Spinal cord (tissue), 10 donors: ENCODE measurements at places on chromosomes 6 and 20. TPM values are rescaled to one million over a fixed set of nuclear protein-coding genes. Genes with fewer than 3 reads are reported as not detected.

IPCEF1 gene
- 9.4 TPM for total RNA-seq

TRIM10 gene
- total RNA-seq, result 0.94 TPM

ETV7 gene
- 0.40 TPM for total RNA-seq

LRP11 gene
- total RNA-seq, result 18.0 TPM

MED20 gene
- 23.3 TPM for total RNA-seq

CUL9 gene
- 20.8 TPM for total RNA-seq

CTAGE9 gene
- not detected for total RNA-seq

SLC35D3 gene
- 0.99 TPM for total RNA-seq

GFOD1 gene
- 9.4 TPM for total RNA-seq

GRCh38 chr6:9621276-9621675, 793.6 kb downstream of the TFAP2A start:
- H3K27me3 ChIP-seq, result no peaks in the 10 kb centered on the region
- H3K4me1 ChIP-seq, result no peaks in the 10 kb centered on the region
- H3K36me3 ChIP-seq, result no peaks in the 10 kb centered on the region
- H3K27ac ChIP-seq, result no peak overlapping the region
- DNase-seq, result no peak

DNA sequence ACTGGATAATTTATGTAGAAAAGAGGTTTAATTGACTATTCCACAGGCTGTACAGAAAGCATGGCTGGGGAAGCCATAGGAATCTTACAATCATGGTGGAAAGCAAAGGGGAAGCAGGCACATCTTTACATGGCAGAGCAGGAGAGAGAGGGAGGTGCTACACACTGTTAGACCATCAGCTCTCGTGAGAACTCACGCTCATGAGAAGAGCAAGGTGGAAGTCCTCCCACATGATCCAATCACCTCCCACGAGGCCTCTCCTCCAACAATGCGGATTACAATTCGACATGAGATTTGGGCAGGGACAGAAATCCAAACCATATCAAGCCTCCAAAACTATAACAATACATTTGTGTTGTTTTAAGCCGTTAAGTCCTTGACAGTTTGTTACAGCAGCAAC, 257.1 kb upstream of the KCNG1 start:
- H3K27me3 ChIP-seq, result no peaks in the 10 kb centered on the region
- H3K4me1 ChIP-seq, result no peaks in the 10 kb centered on the region
- DNase-seq, result no peak
- no peak overlapping the region for H3K27ac ChIP-seq
- H3K36me3 ChIP-seq, result no peaks in the 10 kb centered on the region

DNA sequence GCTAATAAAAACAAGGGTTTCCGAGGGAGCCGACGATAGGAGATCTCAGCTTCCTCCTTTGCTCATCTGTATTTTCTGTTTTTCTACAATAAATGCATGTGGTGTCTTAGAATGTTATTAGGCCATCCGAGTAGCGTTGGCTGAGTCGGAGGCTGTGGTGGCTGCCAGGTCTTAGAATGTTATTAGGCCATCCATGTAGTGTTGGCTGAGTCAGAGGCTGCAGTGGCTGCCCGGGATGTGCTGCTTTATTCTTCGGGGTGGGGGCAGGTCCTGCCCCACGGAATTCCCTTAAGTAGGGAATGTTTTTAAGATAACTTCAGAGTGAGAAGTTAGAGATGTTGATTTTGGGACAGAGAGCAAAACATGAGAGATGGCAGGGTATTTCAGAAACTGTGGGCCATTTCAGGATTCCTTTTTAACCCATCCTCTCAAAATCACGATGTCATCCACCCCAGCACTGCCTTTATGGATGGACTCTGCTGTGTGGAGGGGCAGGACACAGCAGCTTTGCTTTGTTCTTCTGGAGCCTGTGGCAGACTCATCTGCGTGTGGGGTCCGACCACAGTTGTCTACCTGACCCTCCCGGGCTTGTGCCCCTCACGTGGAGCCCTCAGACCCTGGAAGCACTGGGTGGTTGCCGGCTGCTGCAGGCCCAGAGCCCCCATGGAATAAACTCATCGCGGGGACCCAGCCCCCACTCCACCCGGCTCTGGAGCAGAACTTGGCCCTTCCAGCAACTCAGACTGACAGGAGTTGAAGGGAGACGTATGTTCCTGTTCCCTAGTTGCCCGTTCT, 20.4 kb downstream of the OSBPL2 start:
- H3K4me3 ChIP-seq, result no peak overlapping the region
- DNase-seq, result no peak
- H3K27ac ChIP-seq, result no peak overlapping the region
- peaks cover 7% of the 10 kb centered on the region for H3K4me1 ChIP-seq
- no peaks in the 10 kb centered on the region for H3K27me3 ChIP-seq

DNA sequence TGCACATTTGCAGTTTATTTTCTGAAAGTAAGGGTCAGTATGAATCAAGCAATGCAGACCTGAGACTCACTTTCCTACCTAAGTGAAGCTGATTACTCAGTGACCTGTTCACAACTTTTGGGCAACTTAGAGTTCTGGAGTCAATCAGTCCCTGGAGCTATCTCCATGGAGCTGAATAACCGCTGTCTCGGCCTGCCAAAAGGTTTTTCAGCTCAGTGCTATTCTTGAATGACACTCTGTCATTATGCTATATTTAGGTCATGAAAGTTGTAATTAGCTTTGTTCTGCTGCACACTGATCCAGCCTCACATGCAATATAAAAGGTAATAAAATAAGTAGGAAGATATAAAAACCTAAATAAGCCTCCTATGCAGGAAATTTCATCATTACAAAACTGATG, 356.0 kb downstream of the BMP2 start:
- no peak overlapping the region for H3K27ac ChIP-seq
- DNase-seq, result no peak
- no peaks in the 10 kb centered on the region for H3K27me3 ChIP-seq

DNA sequence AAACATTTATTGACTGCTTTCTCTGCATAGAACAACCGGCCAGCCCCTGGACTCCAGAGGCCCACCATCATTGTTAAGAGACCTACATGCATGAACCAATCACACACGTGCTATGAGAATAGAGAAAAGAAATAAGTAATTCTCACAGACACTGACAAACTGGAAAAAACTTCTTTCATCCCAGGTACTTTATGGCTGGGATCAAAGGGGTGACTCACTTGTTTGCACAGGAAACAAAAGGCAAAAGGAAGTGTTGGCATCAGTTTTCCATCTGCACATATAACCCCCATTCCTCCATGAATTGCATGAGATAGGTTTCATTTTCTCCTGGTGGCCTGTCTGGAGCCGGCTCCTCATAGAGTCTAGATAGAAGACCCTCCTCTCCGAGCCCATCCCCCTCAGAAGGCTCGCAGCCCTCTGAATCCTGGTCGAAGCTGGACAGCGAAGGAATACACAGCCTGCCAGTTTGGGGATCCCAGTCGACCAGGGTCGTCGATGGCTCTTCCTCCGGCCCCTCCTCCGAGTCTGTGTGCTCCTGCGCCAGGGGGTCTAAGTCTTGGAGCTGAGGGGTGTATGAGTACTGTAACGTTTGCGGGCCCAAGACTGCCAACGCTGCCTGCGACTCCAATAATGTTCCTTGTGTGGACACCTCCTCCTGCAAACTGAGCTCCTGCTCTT, 43.3 kb downstream of the IL20RA start:
- H3K27me3 ChIP-seq, result peaks cover 7% of the 10 kb centered on the region
- no peak overlapping the region for H3K27ac ChIP-seq
- DNase-seq, result no peak
- H3K4me3 ChIP-seq, result no peak overlapping the region
- no peaks in the 10 kb centered on the region for H3K4me1 ChIP-seq
- H3K36me3 ChIP-seq, result no peaks in the 10 kb centered on the region

DNA sequence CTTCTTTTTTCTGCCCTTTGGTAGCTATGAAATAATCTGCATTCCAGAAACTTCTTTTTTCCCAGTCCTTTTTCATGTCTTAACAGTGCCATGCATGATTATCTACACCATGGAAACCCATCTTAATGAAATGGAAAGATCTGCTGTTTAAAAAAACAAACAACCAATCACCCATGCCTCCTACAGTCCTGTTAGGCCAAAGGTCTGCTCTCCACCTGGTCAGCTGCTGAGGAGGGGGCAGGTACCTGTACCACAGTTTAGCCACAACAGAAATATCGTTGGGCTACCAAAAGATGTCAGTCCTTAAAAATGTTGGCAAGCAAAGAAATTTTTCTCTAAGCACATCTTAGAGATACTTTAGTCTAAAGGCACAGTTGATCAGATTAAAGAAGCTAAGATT, 112.6 kb downstream of the SLC16A10 start:
- H3K36me3 ChIP-seq, result no peaks in the 10 kb centered on the region
- DNase-seq, result no peak
- H3K27ac ChIP-seq, result no peak overlapping the region
- no peaks in the 10 kb centered on the region for H3K4me1 ChIP-seq
- no peak overlapping the region for H3K4me3 ChIP-seq

GRCh38 chr20:402898-403581, 5.1 kb upstream of the RBCK1 start:
- peaks cover 3% of the 10 kb centered on the region for H3K36me3 ChIP-seq
- no peak overlapping the region for H3K4me3 ChIP-seq
- no peaks in the 10 kb centered on the region for H3K27me3 ChIP-seq
- no peak for DNase-seq
- no peak overlapping the region for H3K27ac ChIP-seq
- H3K4me1 ChIP-seq, result peaks cover 8% of the 10 kb centered on the region

GRCh38 chr20:51434580-51435247, 107.8 kb downstream of the NFATC2 start:
- H3K27me3 ChIP-seq, result peaks cover 5% of the 10 kb centered on the region
- H3K4me1 ChIP-seq, result peaks cover 4% of the 10 kb centered on the region
- DNase-seq, result no peak
- no peak overlapping the region for H3K4me3 ChIP-seq

DNA sequence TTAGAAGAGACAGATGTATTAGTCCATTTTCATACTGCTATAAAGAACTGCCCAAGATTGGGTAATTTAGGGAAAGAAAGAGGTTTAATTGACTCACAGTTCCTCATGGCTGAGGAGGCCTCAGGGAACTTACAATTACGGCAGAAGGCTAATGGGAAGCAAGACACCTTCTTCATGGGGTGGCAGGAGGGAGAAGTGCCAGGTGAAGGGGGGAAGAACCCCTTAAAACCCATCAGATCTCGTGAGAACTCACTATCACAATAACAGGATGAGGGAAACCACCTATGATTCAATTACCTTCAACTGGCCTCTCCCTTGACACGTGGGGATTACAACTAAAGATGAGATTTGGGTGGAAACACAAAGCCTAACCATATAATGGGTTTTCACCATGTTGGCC, 28.9 kb upstream of the PNRC1 start:
- no peaks in the 10 kb centered on the region for H3K27me3 ChIP-seq
- no peak overlapping the region for H3K27ac ChIP-seq
- H3K4me3 ChIP-seq, result no peak overlapping the region
- no peak for DNase-seq

DNA sequence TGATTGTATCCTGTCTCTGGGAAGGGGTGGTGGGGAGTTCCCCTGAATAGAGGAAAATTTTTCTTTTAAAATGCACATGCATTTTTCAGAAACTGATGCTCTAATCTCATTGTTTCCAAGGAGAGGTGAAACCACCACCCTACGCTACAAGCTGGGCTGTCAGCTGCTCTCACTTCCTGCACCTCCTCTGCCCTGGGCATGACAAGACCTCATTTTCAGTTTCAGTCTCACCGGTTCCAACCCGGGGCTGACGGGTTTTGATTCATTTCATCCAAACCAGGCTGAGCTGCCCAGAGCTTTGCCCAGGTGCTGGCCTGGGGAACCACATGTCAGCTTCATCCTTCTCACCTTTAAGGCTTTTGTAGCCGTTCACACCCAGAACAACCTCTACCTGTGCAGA, 99.7 kb downstream of the EYA2 start:
- no peaks in the 10 kb centered on the region for H3K36me3 ChIP-seq
- no peak overlapping the region for H3K27ac ChIP-seq
- H3K4me3 ChIP-seq, result no peak overlapping the region
- DNase-seq, result no peak

DNA sequence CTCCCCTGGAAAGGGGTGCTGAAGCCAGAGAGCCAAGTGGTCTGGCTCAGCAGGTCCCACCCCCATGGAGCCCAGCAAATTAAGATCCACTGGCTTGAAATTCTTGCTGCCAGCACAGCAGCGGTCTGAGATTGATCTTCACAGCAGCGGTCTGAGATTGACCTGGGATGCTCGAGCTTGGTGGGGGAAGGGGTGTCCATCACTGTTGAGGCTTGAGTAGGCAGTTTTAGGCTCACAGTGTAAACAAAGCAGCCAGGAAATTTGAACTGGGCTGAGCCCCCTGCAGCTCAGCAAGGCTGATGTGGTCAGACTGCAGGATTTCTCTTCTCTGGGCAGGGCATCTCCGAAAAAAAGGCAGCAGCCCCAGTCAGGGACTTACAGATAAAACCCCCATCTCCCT, 41.3 kb upstream of the B3GAT2 start:
- DNase-seq, result no peak
- H3K27me3 ChIP-seq, result no peaks in the 10 kb centered on the region
- H3K27ac ChIP-seq, result no peak overlapping the region

DNA sequence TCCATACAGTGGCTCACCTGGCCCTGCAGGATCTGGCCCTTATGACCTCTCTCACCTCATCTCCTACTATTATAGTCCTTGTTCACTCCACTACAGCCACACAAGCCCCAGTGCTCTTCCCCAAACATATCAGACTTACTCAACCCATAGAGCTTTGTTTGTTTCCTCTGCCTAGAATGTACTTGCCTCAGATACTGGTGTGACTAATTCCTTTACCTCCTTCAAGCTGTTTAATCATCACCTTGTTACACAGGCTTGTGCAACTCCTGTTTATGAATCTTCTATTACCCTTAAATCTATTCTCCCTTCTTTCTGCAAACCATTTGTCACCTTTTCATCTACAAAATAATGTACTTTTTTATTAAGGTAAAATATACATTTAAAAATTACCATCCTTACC, 3.2 kb downstream of the DEFB125 start:
- H3K4me1 ChIP-seq, result no peaks in the 10 kb centered on the region
- no peak overlapping the region for H3K4me3 ChIP-seq
- no peak for DNase-seq
- no peaks in the 10 kb centered on the region for H3K27me3 ChIP-seq
- no peaks in the 10 kb centered on the region for H3K36me3 ChIP-seq

- DNase-seq, result peak; percentile 64
- H3K36me3 ChIP-seq, result no peaks in the 10 kb centered on the region
- peak overlapping the region; percentile 51 for H3K4me3 ChIP-seq
- no peaks in the 10 kb centered on the region for H3K27me3 ChIP-seq
Measured at GRCh38 chr6:13814938-13815575, 700 bp upstream of the MCUR1 start.

GRCh38 chr20:10661261-10661660, 12.5 kb downstream of the JAG1 start:
- peaks cover 10% of the 10 kb centered on the region for H3K4me1 ChIP-seq
- peaks cover 28% of the 10 kb centered on the region for H3K36me3 ChIP-seq
- no peaks in the 10 kb centered on the region for H3K27me3 ChIP-seq
